ENCODE measurements at places on chromosomes 12 and 14.

DNA sequence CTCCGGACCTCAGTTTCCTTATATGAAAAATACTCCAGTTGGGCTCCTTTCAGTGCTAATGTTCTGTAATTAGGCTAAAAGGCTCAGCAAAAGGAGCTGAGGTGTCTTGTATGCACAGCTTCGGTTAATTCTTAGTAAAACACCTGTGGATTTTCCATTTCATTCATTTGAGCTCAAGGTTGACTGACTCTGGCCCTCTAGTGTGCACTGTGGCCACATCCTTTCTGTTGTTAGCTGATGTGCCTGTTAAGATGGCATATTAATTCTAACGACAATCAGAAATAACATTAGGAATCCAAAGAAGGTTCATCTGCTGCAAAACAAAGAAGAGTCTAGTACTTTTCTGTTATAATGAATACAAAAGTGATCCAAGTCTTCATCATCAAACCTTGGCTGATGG, 45.6 kb downstream of the UNC79 start:
- DNase-seq: no peak

DNA sequence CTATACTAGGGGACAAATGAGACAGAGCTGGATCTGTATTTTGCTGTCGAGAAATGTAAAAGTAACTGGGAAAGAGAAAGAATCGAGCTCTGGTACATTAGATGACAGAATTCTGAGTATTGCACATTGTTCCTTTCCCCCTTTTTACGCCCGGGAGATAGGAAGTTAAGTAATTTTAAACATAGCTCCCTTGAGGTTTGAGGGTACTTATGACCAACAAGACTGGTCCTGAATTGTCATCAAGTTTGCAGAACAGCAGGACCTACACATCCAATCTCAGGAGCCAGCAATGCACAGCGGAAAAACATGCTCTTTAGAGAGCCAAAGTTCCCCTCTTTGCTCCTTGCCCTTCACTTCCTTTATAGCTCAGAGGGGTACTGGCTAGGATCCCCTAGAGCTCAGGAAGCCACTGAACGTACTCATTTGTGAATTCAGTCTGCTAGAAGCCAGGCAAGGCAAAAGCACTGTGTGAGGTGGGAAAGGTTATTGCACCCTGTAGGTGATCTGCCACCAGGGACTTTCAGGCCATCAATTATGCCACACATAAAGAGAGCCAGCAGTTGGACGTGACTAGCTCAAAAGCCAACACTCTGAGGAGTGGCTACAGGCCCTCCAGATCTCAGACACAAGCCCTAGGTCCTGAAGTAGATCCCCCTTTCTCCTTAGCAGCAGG, 333.8 kb downstream of the KCNH5 start:
- no peak for DNase-seq

- DNase-seq: no peak
Measured at GRCh38 chr12:6782119-6782518, 7.2 kb upstream of the CD4 start.

DNA sequence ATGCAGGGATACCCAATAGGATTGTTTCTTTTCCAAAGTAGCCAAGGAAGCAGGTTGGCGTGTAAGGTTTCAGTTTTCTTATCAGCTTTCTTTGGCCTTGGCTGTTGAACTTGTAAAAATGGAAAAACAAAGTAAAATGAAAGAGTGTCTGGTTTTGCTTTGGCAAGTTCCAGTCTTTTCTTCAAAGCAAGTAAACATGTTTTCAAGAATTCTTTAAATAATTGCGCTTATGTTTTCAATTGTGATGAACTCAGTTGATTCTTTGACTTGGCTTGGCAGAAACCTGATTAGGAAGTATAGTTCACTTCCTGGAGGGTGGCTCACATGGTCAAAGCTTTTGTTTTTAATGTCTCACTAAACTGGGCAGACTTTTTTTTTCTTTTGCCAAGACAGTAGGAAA, 112.2 kb upstream of the USP44 start:
- DNase-seq: no peak

DNA sequence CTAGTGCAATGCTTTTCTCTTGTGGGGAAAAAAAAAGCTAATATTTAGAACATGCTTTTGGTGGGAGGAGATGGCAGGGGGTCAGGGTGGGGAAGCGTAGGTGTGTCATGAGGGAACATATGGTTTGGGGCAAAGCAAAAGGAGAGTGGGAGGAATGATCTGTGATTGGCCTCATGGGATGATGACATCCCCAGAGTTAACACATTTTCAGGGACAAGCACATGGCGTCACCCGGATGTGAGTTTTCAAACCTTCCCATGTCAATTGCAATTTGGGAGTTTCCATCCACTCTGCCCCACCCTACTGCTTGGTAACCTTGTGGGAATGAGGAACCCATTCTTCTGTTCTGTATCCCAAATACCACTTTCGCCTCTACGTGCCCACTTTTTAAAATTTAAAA, 164.2 kb downstream of the SSPN start:
- no peak for DNase-seq

DNA sequence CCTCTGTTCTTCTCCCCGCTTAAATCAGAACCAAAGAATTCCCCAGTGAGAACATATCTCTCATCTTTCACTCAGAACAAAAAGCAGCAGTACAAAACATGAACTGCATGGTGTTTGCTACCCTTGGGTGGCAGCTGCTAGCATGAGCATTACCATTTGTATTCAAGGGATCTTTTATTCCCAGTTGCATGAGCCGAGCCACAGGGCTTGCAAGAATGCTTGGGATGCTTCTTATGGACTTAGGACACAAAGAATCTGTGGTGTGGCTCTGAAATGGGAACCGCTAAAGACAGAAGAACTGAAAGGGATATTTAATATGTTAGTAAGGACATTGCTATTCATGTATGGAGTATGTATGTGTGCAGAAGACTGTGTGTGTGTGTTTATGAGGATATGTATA, 190.6 kb downstream of the TMX1 start:
- DNase-seq: no peak

- DNase-seq: no peak
Measured at GRCh38 chr12:124359671-124360581, 65.0 kb downstream of the RFLNA start.

- DNase-seq: no peak
Measured at GRCh38 chr12:91210144-91210543, 27.5 kb upstream of the DCN start.

GRCh38 chr14:103185051-103186029, 62.1 kb downstream of the TNFAIP2 start:
- DNase-seq: no peak

DNA sequence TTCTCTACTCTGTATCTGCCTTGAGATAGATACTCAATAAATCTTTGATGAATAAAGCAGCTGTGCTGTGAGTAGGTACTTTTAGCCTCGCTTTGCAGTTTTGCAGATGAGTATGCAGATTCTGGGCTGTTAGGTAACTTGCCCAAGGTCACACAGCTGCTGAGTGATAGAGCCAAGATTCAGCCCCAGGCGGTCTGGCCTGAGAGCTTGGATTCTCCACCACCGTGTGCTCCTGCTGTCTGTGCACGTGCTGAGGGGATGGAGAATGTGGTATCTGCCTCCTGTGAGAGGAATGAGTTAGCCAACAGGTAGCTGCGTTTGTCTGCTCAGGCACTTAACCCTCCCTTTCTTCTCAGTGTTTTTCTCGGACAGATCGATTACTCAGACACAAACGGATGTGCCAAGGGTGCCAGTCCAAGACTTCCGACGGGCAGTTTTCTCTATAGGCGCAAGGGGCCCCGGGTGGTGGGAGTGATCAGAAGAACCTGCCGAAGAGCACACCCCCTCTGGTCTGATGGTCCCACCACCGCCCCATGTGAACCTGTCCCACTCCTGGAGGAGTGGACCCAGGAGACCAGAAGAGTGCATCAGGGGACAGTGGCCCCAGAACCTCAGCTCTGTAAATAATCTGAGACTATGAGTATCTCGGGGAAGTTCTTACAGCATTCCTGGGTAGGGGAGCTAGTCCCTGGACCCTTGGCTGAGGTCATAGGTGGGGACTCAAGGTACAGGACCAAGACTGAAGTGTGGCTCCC, 6.6 kb upstream of the CSAD start:
- no peak for DNase-seq

GRCh38 chr14:70706177-70706576, 64.5 kb downstream of the TTC9 start:
- DNase-seq: no peak

DNA sequence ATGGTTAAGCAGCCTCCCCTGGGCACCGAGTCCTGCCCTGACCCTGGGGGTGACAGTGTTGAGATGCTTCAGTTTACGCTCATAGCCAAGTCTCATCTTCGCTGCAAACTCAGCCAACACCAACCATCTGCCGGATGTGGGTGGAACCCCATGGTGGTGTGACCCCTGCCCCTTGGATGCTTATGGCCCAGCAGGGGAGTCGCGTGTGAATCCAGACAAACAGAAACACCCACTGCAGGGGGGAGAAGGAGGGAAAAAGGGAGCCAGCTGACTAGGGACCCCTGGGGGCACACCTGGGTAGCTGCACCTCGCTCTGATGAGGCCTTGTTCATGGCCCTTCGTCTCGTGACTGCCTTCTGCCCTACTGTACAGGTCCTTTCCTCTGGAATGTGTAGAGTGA, 23.8 kb downstream of the AACS start:
- no peak for DNase-seq

DNA sequence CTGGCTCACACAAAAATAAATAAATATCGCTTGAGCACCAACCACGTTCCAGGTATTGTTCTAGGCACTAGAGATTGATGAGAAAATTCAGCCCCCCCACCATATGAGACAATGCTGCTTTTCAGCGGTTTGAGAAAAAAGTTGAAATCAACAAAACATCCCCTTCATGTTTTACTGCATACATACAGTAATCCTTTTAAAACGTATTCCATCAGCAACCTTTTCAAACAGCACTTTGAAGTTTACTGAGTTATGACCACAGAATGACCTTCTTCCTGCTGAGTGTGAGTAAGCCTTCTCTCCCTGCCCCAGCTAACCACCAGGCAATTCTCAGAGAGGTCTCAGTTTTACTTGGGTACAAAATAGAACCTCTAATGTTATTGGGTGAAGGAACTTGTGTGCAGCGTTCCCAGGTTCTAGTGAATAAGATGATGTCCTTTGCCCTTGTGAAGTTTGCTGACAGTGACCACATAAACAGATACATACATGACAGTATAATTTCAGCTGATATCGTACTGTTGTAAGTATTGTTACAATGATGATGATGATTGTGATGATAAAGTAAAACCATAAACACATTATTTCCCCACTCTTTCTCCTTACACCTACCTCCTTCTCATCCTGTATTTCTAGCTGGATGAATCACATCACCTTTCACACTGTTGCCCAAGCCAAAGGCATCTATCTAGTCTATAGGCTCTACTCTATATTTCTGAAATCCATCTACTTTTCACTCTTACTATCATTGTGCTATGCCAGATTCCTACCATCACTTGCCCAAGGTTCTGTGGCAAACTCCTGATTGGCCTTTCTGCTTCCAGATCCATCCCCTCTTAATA, 124.4 kb upstream of the KRR1 start:
- no peak for DNase-seq

GRCh38 chr12:115657081-115658013, 620.1 kb downstream of the MED13L start:
- DNase-seq: no peak

GRCh38 chr12:24948757-24949722, at the start of gene BCAT1:
BCAT1 (minus strand) TSS chr12:24949101; CDS start chr12:24948932, 169 bp downstream.
- peak; percentile 33 for DNase-seq

DNA sequence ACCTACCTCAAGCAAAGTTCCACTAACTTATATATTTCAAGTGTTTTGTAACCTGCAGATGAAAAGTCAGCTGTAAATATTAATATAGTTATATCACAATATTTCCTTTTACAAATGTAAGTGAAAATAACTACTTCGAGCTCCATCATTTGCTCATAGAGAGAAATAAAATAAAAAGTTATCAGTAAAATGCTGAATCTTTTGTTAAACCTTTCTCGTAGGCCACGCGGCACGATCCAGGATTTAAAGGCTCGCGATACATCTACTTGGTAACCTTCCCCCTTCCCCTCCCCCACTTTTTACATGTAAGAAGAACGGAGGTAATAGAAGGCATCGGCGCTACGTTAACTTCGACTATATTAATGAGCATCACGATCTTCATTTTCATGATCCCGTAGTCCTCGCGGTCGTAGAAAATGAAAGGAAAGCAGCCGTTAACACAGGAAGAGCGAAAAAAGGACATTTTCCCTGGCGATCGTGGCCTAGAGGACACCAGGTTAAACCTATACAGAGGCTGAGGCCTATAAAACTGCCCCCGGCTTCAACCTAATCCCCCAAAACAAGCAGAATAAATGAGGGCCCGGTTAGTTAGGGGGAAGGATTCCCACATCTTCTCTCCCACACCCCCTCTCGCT, 508 bp downstream of the HNRNPC start:
- DNase-seq: peak; percentile 12

DNA sequence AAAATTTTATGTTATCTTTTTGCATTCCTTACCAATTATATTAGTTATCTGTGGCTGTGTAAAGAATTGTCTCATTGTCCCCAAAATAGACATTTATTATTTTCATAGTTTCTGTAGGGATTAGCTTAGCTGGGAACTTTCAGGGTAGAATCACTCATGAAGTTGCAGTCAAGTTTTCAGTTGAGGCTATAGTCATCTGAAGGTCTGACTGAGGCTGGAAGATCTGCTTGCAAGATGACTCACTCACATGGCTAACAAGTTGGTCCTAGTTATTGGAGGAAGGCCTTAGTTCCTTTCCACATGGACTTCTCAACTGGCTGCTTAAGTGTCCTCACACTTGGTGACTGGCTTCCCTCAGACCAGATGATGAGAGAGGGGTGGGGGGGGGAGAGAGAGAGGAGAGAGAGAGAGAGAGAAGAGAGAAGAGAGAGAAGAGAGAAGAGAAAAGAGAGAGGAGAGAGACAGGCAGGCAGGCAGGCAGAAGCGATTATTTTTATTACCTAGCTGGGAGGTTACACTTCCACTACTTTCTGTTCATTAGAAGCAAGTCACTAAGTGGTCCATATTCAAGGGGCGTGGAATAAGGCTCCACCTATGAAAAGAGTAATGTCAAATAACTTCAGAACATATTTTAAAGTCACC, 6.4 kb downstream of the AP5M1 start:
- DNase-seq: no peak
